ENCODE measurements at places on chromosomes 3 and 15. TPM values are rescaled to one million over a fixed set of nuclear protein-coding genes. Genes with fewer than 3 reads are reported as not detected.

GRCh38 chr3:58173669-58174398, 36.9 kb downstream of the DNASE1L3 start:
- DNase-seq, result peak; percentile 80

GRCh38 chr15:26887926-26888666, 21.2 kb downstream of the GABRA5 start:
- no peak for DNase-seq

GRCh38 chr15:70257573-70258248, 160.0 kb upstream of the TLE3 start:
- DNase-seq, result no peak

GRCh38 chr3:184718431-184718830, 6.6 kb upstream of the MAGEF1 start:
- DNase-seq, result no peak

- DNase-seq, result no peak
Observed at GRCh38 chr15:79032656-79033055, 57.9 kb downstream of the RASGRF1 start.

- DNase-seq, result no peak
Observed at GRCh38 chr3:111864821-111865656, 6.0 kb downstream of the PHLDB2 start.

DNA sequence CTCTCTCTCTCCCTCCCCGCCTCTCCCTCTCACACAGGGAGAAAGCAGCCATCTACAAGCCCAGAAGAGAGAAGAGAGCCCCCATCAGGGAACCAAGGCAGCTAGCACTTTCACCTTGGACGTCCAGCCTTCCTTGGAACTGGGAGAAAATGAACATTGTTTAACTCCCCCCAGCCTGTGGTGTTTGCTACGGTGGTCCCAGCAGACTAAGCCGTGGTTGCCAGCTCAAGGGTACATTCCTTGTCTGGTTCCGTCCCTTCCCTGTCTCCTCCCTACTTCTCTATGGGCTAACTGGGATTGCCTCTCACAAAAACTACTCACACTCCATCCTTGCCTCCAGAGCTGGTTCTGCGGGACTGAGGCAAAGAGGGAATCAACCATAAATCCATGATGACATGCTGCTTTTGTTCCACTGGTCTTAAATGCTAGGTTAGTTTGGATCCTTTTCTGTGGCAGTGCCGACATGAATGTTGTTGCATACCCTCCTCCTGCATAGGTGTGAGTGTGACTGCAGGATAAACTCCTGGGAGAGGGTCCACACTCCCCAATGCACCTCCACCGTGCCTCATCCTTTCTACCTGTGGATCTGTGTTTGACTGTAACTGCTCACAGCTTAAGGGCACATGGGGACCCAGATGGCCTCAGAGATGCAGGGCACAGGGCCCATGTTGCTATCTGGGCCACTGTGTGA, 12.0 kb downstream of the C3orf22 start:
- no peak for DNase-seq

GRCh38 chr3:126699011-126699410, 5.0 kb upstream of the CHCHD6 start:
- no peak for DNase-seq

- peak; percentile 21 for DNase-seq
Observed at GRCh38 chr3:107065094-107065861, 312.0 kb upstream of the CCDC54 start.

DNA sequence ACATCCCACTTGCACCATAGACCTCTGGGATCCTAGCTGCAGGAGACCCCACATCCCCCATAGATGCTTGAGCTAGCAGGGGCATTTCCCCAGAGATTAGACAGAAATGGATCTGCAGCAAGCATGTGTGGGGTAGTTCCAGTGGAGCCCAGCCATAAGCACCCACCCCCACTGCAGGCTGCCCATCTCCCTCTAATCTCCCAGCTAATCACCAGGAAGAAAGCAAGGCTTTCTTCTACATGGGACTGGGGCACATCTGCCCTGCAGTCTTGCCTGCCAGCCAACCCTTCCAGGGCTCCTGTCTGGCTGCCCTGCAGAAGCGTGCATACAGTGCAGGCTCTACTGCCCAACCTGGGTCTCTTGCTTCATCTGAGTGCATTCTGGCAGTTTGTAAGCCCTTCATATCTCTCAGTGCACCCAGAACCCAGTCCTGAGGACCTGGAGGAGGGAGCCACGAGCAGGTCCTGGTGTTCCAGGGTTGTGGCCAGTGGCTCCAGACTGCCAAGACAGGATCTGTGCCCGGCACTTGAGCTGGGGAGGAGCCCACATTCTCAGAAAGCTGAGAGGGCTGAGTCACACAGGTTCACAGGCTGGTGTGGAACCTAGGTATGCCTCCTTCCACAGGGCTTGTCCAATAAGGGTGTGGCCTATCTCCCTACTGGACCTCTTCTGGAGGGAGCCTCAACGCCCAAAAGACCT, 49.9 kb upstream of the IGSF11 start:
- no peak for DNase-seq

DNA sequence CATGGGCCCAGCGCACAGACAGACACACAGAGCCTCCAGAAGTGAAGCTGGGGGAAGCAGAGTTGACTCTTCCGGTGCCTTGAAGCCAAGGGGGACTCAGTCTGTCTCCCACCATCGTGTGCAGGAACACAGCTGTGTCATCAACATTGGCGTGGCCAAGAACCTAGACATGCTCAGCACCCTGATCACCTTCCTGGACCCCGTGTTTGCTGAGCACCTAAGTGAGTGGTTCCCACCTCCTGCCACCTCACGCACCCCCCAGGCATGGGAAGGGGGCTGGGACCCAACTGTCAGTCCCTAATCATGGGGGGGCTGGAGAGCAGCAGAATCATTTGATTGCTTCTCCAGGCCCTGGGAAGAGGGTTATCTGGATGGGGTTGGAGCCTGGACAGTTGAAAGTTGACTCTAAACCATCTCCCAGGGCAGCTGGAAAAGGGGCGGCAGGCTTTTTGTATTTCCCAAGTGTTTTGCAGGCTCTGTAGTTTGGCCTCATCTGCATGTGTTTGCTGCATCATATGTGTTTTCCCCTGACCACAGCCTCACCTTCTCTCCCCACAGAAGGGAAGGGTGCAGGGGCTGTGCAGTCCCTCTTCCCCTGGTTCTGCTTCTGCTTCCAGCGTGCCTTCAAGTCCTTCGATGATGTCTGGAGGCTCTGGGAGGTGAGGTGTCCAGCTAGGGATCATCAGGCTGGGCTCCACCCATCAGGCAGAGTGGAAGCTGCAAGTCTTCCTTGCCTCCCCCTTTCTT, 12.8 kb downstream of the TBC1D21 start:
- no peak for DNase-seq

GRCh38 chr15:68413363-68414205, 18.4 kb downstream of the ITGA11 start:
- DNase-seq, result no peak

- no peak for DNase-seq
Observed at GRCh38 chr3:189229196-189229828, 57.5 kb downstream of the TPRG1 start.

GRCh38 chr3:107235928-107236315, 141.3 kb upstream of the CCDC54 start:
- peak; percentile 52 for DNase-seq

- no peak for DNase-seq
Observed at GRCh38 chr15:42157981-42158765, 1.7 kb upstream of the PLA2G4F start.

DNA sequence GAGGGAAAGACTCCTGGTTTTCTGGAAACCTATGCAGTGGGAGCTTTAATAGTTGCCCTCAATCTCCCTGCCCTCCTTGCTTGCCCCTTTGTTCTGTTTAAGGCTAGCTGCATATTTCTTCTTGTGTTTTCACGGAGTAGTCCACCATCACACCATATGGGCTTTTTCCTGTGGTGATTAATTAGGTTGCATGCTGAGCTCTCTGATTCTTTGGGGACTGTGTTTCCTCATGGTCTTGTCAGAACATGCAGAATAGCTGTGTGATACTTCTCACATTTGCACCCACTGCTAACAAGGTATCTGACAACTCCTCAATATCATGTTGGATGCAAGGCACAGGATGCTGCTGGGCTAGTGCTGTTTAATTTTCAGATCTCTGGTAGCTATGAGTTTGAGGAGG, 139.6 kb downstream of the PTPRG start:
- DNase-seq, result no peak

DNA sequence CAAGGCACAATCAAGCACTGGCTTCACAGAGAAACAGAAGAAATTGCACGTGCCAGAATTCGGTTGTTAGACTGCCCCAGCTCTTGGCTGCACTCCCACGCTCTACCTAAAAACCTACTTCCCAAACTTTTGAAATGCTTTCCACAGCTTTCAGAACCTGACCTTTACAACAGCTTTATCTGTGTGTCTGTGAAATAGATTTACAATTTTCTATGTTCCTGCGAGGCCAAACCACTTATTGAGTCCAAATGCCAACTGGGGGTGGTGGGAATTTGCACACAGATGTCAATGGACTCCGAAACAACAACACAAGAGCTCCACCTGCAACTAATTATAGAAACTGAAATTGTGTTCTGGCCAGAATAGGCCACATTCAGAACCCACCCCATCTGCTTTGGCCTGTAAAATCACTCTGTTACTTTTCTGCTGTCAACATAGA, 44.6 kb downstream of the ERC2 start:
- DNase-seq, result no peak

- DNase-seq, result no peak
Observed at GRCh38 chr3:35745351-35745750, 106.0 kb downstream of the ARPP21 start.

- DNase-seq, result no peak
Observed at GRCh38 chr15:83784975-83785374, 131.1 kb downstream of the ADAMTSL3 start.

DNA sequence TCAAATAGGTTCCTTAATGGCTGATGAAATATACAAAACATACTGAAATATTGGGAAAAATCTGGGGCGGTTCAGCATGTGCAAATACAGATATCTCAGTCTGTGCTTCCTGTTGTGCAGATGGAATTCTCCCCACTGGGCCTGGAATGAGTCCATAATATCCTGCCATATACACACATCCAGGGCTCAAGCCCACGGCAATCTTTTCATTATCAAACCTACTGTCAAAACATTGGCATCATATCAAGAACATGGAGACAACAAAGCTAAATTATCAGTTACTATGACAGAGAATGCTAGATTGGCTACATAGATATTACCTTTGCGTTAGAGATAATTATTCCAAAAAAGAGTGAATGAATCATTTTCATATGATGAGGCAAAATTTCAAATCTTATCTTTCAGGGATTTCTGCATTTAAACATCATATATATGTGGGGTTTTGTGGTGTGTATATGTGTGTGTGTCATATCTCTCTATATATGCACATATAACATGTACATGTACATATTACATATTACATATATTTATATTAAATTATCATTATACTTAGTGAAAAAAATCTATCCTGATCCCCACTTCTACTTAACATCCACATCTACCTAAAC, 713.3 kb downstream of the GBE1 start:
- DNase-seq, result no peak

DNA sequence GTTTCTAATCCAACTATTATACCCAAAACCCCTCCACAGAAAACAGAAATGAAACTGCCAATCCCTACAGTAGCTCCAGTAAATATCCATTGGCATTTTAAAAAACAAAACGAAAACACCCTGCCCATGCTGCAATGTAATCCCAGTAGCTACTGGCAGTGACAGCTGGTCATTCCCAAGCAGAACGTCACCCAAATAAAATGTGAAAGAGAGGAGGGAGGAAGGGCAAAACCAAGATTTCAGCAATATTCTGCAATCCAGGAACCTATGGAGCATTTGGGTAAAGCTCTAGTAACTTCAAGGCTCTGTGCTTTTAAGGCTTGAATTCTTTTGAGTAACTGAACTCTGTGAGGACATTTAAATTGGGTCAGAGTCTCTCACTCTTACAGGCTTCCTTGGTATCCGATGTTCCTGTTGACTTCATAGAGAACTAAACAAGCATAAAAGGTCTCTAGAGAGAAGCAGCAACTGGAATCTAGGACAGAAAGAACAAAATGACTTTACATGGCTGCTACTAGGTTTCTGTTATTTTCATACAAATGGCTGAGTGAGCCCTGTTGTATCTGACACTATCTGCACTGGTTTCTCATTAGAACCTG, 136.2 kb downstream of the TNIK start:
- no peak for DNase-seq

DNA sequence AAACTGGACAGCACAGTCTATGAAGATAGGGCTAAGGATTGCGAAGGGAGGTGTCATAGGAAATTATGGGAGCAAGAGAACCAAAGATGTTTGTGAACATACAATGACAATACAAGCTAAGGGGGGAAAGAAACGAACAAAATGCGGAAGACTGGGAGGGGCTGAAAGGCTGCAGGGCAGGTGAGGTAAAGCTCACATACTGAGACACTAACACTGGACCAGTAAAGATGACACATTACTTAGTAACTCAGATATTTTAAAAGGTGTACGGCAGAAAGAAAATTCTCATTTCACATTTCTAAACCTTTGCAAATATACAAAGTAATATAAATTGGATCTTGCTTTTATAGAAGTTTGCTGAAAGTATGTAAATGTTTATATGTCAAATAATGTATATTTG, 10.1 kb downstream of the CLDND1 start:
- no peak for DNase-seq

GRCh38 chr3:52682016-52682415, 3.7 kb downstream of the PBRM1 start:
- peak; percentile 41 for DNase-seq

- DNase-seq, result no peak
Observed at GRCh38 chr3:78287085-78287484, 1247.2 kb downstream of the ROBO2 start.

The HRG gene
- total RNA-seq, result not detected

The MEIS2 gene
- 0.14 TPM for total RNA-seq

The NANOGP8 gene
- total RNA-seq, result not detected

The STRA6 gene
- total RNA-seq, result 0.51 TPM

The XCR1 gene
- not detected for total RNA-seq

The CCR2 gene
- 0.81 TPM for total RNA-seq

The CAMK1 gene
- 45.7 TPM for total RNA-seq

The NAALADL2 gene
- not detected for total RNA-seq

The SCN11A gene
- total RNA-seq, result not detected

The CSTA gene
- total RNA-seq, result not detected

The EXOG gene
- total RNA-seq, result 16.8 TPM

The ZNF621 gene
- total RNA-seq, result 18.5 TPM

The TAGLN3 gene
- total RNA-seq, result 0.89 TPM

The CHRNB4 gene
- not detected for total RNA-seq

The MAP6D1 gene
- total RNA-seq, result 4.3 TPM

The CRYGS gene
- total RNA-seq, result 1.4 TPM

The UPK1B gene
- not detected for total RNA-seq

The EIF4E3 gene
- total RNA-seq, result 29.3 TPM

The GPR27 gene
- total RNA-seq, result 0.40 TPM

The CPB1 gene
- not detected for total RNA-seq

The PIERCE2 gene
- total RNA-seq, result not detected
